ENCODE measurements at places on chromosomes 16 and 17.

DNA sequence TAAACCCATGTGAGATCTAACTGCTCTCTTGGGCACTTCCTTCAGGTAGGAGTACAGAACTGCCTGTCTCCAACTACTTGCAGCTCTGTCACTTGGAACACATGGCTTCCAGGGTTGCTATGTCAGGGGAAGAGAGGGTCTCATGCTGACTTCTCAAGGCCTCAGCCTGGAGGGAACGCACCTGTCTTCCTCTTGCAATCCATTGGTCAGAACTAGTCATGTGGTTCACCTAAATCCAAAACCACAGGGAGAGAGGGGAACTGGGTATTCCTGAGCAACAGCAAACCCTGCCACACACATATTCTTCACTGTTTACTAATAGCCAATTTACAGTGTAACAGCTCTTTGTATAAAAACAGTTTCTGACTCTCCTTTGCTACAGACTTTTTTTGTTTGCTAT lies 206.1 kb downstream of the KCNJ2 start:
- DNase-seq = no peak

- DNase-seq = no peak
Observed at GRCh38 chr17:65679165-65679845, 117.9 kb upstream of the AXIN2 start.

- DNase-seq = no peak
Observed at GRCh38 chr17:4973256-4974114, 5.9 kb upstream of the SPAG7 start.

GRCh38 chr16:89054261-89054661 lies 39.4 kb upstream of the ACSF3 start:
- DNase-seq = no peak

DNA sequence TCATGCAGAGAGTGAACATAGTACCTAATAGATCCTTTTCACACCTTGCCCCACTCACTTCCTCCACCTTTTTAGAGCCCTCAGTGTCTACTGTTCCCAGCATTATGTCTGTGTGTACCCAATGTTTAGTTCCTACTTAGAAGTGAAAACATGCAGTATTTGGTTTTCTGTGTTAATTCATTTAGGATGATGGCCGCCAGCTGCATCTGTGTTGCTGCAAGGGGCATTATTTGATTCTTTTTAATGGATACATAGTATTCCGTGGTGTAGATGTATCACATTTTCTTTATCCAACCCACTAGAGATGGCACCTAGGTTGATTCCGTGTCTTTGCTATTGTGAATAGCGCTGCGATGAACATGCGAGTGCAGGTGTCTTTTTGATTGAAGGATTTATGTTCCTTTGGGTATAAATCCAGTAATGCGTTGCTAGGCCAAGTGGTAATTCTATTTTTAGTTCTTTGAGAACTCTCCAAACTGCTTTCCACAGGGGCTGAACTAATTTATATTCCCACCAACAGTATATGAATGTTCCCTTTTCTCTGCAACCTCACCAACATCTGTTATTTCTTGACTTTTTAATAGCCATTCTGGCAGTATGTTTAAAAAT lies 47.1 kb downstream of the HLF start:
- no peak for DNase-seq

DNA sequence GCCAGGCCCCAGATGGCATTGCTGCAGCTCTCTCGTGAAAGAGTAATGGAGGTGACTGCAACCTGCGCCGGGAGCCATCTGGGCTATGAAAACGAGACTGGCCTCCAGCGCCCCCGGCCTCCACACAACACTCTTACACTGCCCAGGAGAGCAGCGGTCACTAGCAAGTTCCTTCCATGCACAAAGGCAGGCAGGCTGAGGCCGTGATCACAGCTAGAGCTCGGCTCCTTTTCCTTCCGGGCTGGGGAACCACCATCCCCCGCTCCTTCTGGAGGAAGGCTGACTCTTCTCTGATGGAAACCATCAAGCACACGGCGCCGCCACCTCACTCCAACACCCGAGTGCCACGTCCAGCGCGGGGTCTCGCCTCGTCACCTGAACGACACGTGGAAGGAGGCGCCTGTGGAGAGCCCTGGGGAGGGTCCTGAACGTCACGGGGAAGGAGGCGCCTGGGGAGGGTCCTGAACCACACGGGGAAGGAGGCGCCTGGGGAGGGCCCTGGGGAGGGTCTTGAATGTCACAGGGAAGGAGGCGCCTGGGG lies 61.9 kb downstream of the KLHDC4 start:
- no peak for DNase-seq

DNA sequence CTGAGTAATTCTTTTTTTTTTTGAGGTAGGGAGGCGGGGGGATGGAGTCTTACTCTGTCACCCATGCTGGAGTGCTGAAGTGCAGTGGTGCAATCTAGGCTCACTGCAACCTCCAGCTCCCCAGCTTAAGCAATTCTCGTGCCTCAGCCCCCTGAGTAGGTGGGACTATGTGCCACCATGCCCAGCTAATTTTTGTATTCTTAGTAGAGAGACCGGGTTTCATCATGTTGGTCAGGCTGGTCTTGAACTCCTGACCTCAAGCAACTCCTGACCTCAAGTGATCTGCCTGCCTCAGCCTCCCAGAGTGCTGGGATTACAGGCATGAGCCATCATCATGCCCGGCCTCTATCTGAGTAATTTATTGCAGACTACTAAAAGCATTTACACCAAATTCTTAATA lies 19.4 kb downstream of the KPNB1 start:
- DNase-seq = no peak

GRCh38 chr16:117379-118365 lies 20.8 kb downstream of the NPRL3 start:
- DNase-seq = peak; percentile 42

GRCh38 chr17:29694918-29695563 lies 72.3 kb upstream of the CORO6 start:
- DNase-seq = no peak

DNA sequence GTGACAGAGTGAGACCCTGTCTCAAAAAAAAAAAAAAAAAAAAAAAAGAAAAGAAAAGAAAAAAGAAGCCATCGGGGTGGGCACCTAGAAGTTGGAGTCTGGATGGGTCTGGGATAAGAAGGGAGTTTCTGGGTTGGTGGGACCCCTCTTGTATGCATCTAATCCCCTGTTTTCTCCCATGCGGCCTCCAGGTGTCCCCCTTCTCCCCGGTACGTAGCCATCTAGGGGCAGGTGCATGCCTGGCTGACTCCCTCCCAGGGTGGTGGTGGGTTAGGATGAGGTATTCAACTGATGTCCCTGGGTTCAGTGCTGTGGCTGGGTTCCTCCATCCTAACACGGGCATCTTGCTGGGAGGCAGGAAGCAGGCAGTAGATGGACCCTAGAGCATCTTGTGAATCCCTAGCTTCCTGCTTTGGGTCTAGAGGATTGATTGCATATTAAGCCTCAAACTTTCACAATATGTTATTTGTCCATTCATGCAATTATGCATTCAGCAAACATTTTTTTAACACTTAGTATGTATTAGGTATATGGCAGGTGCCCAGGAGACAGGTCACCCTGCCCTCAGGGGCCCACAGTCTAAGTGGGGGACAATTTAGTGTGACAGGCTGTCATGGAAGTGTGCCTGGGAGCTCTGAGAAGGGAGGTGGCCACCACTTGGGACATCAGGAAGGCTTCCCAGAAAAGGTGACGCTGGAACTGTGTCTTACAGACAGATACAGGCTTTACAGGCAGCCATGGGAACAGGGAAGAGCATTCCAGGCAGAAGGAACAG lies 13.1 kb downstream of the FMNL1 start:
- no peak for DNase-seq

- peak; percentile 8 for DNase-seq
Observed at GRCh38 chr17:12041312-12041711, 20.6 kb downstream of the MAP2K4 start.

GRCh38 chr16:53913920-53914319 lies 210.0 kb downstream of the FTO start:
- DNase-seq = no peak

DNA sequence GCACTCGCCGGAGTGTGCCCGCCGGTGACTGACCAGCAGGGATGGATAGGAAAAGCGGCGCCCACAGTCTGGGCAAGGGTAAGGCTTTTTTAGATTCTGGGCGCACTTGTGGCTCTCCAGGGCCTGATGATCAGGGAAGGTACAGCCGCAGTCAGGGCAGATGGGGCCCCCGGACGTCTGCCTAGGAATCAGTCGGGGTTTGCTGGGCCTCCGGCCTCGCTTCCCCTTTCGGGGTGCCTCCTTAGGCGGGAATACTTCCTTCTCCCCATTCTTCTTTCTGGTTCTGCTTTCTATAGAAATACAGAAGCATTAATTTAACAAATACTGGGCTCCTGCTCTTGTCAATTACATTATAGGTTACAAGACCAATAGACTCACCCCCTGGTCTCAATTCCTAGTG lies 5.0 kb downstream of the ZNF689 start:
- DNase-seq = no peak

DNA sequence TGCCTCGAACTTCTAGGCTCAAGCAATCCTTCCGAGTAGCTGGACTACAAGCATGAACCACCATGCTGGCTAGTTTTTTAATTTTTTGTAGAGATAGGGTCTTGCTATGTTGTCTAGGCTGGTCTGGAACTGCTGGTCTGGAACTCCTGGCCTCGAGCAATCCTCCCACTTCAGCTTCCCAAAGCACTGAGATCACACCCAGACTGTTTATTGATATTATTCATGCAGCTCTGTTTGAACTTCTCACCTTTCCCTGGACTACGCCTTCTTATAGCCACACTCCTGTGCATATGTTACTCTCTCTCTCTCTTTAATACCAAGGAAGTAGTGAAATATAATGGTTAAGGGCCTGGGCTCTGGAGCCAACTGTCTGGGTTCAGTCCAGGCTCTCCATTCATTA lies 4.6 kb downstream of the COG7 start:
- no peak for DNase-seq

DNA sequence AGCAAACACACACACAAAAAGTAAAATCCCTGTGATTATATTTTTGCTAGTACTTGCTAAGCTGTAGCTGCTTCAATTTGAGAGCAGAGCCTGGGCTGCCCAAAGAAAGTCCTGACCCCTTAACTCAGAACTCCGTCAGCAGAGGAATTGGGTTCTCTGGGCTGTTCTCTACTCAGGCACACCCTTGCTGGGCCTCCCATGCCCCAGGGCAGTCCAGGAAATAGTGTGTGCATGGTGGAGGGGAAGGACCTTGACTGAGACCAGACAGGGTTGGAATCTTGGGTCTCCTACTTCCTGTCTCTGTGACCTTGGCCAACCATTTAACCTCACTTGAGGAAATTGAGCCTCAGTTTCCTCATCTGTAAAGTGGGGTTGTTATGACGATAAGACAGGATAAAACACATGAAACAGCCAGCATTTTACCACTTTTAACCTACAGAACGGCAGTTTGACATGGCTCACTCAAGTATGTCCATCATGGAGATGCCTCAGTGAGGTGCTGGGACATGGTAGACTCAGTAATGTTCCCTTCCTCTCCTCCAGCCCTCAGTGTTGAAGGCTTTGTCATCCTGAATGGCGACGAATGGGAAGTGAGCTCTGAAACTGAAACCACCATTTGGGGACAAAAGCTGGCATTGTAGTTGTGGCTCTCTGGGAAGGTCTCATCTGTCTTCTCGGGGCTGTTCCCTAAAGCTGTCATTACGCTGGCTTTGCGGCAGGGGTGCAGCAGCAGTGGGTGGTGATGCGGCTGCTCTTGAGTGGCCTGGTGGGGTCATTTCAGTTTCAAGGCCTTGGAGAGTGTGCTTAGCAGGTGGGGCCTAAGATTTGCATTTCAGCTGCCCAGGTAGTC lies 74.9 kb downstream of the CMIP start:
- DNase-seq = no peak

GRCh38 chr17:235831-236640 lies 54.6 kb upstream of the DOC2B start:
- DNase-seq = no peak

- no peak for DNase-seq
Observed at GRCh38 chr16:53741546-53741945, 37.6 kb downstream of the FTO start.

DNA sequence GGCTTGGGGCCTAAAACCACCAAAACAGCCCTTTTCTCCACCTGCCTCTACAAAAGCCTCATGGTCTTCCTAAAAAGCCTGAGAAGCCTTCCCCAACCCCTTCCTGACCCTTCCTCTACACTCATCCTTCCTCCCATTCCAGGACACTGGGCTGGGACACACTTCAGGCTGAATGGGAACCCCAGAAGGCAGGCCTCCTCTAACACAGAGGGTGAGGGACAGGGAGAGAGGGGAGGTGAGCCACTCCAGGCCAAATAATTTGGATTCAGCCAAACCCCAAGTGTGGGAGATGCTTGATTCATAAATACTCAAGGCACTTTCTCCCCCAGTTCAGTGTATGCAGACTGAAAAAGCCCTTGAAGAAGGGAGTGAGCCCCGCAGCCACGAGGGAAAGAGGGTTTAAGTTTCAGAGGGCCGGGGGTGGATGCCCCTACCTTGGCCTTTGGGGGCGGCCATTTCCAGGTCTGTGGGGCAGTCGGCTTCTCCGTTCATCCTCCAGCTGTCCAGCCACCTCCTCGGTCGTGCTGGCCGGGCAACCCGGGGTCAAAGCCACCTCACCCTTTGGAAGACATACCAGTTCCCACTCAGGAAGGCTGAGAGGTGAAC lies 1.6 kb downstream of the UBTF start:
- DNase-seq = no peak

DNA sequence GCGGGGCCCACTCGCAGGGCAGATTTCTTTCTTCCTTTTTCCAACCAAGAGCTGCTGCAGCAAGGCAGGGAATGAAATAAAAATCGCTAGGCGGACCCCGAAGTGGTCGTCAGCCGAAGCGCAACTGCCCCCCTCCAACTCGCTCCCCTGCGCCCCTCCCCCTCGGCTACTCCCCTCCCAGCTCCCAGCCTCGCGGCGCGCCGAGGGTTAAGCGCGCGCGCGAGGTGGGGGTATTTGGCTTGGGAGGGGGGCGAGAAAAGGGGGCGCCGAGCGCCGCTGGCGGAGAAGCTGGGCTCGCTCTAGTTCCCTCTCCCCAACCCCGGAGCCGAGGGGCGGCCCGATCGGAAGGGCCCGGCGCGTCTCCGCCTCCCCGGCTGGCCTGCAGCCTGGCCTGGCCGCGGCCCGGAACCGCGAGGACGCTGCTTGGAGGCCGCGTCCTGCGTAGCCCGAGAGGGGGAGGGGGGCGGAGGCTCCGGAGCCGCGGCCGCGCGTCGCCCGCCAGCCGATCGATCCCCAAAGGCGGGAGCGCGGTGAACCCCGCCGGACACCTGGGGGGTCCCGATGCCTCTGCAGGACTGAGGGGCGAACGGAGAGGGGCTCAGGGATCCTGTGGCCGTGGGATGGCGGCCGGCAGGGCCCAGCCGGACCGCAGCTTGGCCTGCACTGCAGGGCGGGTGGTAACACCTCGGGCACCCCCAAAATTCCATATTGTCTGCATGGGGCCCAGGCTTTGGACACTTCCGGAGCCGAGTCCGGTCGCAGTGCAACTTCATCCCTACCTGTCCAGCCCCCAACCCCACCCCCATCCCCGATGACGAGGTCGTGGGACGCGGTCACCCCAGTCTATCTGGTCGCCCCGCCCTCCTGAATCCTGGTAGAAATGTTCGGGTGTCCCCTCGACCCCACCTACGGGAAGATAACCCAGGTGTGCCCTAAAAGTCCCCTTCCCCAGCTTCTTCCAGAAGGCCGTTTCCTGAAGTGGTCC lies 4.9 kb upstream of the CBX4 start:
- no peak for DNase-seq

GRCh38 chr17:31511195-31511578 lies 119.7 kb downstream of the RAB11FIP4 start:
- no peak for DNase-seq

- no peak for DNase-seq
Observed at GRCh38 chr16:1174477-1175357, 21.8 kb downstream of the CACNA1H start.

- DNase-seq = no peak
Observed at GRCh38 chr17:42548070-42548837, 4.5 kb upstream of the HSD17B1 start.

All from H4 (cell line).